ENCODE measurements at places on chromosomes 4 and X. TPM values are rescaled to one million over a fixed set of nuclear protein-coding genes. Genes with fewer than 3 reads are reported as not detected.

LRRC66 gene
- total RNA-seq: 0.12 TPM

PCGF3 gene
- 66.3 TPM for total RNA-seq

OPHN1 gene
- total RNA-seq: 2.9 TPM

RBMXL3 gene
- not detected for total RNA-seq

PIN4 gene
- 9.5 TPM for total RNA-seq

Measured in HCT116 (cell line).